ENCODE measurements at places on chromosomes 11 and 22.
A peak's percentile ranks its signal among the peaks of the same experiment; 100 is the strongest.

DNA sequence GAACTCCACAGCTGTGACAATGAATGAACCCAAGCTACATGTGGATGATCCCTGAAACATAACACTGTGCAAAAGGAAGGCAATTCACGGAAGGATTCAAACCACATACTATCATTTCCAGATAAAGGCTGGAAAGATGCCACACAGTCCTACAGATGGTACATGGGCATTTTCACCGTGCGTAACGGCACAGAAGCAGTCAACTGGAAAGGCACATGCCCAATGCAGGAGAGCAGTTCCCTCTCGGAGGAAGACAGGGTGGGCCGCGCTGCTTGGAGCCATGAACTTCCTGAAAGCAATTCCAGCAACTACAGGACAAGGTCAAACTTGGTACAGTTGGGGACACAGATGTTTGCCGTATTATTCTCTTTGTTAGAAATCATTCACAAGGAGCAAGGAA, 103.7 kb downstream of the SHANK2 start:
- DNase-seq, result no peak

GRCh38 chr11:62461740-62462507, 43.1 kb downstream of the SCGB1A1 start:
- peak; percentile 66 for DNase-seq

- DNase-seq, result no peak
Measured at GRCh38 chr11:12377824-12378593, 638 bp downstream of the PARVA start.

DNA sequence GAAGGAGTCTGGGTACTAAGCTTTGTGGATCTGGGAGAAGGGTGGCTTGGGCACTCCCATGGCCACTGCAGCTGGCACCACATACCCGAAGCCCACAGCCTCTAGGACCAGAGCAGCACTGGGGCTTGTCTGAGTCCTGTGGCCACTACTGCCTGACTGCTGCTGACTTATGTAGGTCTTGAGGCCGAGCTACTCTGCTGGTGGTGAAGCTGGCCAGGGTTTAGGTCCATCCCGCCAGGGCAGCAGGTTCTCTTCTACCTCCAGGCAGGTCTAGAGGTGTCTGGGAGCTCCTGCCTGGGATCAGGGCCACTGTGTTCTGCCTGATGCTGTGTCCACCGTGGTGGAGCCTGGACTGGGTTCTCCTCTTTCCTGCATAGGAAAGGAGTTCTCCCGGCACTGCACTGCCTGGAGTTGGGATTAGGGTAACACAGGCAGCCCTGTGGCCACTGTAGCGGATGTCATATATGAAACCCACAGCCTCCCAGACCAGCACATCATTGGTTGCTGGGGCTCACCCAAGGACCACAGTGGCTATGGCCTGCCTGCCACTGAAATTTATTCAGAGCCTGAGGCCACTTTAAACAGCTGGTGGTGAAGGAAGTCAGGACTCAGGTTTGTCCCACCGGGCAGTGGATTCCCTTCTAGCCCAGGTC, 109.8 kb upstream of the SERPIND1 start:
- DNase-seq, result no peak

DNA sequence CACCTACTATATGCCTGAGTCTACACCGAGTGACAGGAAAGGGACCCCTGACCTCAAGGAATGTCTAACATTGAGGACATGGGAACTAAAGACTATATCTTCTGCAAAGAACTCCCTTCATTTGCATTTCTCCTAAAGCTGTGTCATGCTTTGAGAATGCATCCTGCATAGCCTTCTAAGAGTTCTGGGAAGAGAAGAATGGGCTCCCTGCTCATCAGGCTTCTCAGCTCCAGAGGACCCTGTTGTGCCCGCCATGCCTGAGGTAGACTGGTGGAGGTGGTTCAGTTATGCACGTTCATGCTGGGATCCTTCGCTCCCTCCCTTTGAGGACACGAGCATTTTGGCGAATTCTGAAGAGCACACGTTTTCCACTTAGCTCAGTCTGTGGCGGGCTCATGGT, 63.3 kb downstream of the GRIK4 start:
- DNase-seq, result no peak

DNA sequence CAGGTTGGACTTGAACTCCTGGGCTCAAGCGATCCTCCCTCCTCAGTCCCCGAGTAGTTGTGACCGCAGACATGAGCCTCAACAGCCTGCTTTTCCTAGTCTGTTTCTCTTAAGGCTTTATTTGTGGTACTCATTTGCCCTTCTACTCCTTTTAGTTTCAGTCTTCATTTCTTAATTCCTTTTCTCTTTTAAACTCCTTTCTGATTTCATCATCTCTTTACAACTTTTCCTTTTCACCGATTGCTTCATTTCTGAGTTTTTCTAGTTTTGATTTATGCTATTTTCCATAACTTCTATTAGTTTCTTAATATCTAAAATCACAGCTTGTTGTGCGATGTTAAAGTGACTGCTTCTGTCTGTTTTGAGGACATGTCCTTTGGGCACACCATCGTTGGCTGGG, 17.3 kb upstream of the MRGPRF start:
- DNase-seq, result no peak

- DNase-seq, result peak; percentile 11
Measured at GRCh38 chr11:15976433-15977045, 379.8 kb downstream of the SOX6 start.

DNA sequence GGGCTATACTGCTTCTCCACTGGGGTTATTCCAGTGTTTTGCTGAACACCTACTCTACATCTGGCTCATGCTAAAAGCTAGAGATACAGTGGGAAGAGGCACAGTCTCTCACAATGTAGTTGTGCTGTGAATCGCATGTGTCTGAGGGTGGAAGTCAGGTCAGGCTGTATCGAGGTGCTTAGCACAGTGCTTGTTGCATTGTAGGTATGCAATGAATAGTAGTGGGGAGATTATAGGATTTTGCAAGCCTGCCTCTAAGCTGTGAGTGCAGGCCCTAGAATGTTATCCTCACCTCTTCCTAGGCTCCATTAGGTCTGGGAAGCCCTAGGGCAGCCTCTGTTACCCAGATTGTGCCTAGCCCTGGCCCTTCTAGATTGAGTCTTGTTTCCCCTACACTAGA, 37.4 kb downstream of the MYO18B start:
- DNase-seq, result no peak

DNA sequence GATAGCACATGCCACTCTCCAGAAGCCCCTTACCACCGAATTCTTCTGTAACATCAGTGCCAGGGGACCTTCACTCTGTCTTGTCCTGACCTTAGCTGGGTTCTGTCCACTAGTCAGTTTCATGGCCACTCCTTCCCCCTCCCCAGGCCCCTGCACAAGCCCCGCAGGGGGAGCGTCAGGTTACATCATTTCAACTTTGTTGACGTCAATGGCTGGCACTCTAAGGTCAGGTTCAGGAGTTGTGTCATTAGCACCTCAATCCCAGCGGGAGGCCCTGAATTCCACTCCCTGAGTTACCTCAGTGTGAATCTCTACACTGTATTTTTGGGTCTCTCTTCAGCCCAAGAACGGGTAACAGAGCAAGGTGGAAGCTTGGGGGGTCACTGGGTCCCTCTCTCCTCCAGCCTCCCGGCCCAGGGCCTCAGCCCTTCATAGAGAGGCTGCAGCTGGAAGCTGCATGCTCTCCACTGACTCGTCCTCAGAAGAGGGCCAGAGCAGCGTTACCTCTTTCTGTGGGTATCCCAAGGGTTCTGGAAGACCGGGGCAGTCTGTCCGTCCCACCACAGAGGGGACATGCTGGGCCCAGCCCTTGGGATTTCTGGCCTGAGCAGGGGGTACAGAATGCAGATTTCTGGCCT, 10.3 kb downstream of the USH1C start:
- no peak for DNase-seq

- DNase-seq, result no peak
Measured at GRCh38 chr11:111461460-111462235, 50.5 kb downstream of the BTG4 start.

DNA sequence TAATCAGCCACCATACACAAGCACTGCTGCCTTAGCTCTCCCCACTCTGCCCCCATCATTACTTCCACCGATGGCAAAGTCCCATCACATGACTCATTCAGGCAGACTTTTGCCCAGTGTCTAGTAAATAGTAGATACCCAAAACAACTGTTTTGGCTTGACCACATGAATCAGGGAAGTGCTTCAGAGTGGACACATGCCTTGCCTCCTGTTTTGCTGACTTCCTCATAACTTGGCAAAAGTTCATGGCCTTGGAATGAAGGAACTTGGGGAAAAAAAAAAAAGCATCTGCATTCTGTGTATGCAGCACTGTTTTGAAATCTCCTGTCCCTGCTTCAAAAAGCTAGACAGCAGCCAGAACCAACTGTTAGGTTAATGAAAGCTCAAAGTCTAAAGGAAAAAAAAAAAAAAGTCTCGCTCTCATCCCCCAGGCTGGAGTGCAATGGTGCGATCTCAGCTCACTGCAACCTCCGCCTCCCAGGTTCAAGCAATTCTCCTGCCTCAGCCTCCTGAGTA, 335.3 kb downstream of the FAM181B start:
- peak; percentile 55 for DNase-seq

GRCh38 chr11:39910087-39910486, 1549.4 kb downstream of the LRRC4C start:
- no peak for DNase-seq

- no peak for DNase-seq
Measured at GRCh38 chr22:18103527-18104269, 6.9 kb upstream of the TUBA8 start.

DNA sequence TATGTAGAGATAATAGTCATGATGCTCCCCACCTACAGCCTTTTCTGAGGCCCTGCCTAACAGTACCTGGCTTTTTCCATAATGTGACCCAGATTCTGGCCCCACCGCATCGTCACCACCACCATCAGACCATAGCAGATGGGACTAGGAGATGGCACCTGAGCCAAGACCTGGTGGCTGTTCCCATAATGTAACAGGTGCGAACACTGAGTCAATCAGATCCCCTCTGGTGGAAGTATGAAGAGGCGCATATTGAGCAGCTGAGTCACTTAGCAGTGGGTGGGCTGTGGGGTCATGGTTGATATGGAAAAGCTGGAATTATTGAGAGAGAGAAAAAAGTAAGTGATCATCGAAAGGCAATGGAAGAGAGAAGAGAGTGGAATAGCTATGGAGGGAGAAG, 578.0 kb upstream of the CADM1 start:
- DNase-seq, result no peak

GRCh38 chr11:91625495-91625894, 599.1 kb upstream of the FAT3 start:
- peak; percentile 85 for DNase-seq

- no peak for DNase-seq
Measured at GRCh38 chr11:64219354-64219684, 6.7 kb downstream of the TRPT1 start.

GRCh38 chr11:16111690-16112089, 244.7 kb downstream of the SOX6 start:
- no peak for DNase-seq

DNA sequence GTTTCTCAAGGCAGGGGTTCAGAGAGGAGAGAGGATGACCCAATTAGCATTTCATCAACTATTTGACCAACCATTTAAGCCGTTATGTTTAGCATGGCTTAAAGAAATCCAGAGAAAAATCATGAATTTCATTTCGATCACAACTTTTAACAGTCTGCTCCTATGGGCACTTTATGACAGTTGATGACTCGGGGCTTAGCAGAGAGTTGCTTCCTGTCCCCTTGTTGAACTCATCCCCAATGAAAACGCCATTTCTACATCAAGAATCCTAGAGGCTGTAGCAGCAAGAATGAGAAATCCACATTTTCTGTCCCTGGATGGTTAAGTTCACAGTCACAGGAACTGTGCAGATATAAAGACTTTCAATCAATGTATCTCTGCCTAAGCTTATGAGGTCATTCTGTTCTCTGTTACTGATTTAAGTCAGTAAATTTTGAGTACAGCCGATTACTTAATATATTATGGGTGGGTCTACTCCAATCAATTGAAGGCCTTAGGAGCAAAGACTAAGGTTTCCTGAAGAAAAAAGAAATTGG, 81.1 kb downstream of the BDNF start:
- no peak for DNase-seq

GRCh38 chr11:46114378-46114777, 6.9 kb downstream of the PHF21A start:
- no peak for DNase-seq

DNA sequence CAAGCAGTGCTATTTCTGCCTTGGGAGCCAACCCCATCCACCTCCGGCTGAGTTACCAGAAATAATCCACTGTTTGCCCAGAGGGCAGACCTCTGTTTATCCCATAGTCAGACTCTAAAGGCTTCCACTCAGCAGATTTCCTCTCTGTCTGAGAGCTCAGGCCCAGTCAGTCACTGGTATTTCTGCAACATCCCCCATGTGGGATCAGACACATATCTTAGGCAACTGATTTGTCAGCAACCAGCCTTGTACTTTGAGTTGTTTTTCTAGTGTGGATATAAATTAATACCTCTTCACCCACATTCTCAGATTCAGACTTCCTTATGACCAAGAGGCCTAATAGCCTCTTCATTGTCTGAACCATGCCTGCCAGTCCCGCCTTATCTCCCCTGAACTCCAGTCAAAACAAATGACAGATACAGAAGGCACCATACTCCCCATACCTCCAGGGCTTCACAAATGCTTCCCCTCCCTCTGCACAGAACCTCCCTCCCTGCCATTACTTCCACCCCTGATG, 193.6 kb downstream of the FAM76B start:
- no peak for DNase-seq

All from OCI-M1 (cell line).